ENCODE measurements at places on chromosomes 11 and 22.
A peak's percentile ranks its signal among the peaks of the same experiment; 100 is the strongest.

DNA sequence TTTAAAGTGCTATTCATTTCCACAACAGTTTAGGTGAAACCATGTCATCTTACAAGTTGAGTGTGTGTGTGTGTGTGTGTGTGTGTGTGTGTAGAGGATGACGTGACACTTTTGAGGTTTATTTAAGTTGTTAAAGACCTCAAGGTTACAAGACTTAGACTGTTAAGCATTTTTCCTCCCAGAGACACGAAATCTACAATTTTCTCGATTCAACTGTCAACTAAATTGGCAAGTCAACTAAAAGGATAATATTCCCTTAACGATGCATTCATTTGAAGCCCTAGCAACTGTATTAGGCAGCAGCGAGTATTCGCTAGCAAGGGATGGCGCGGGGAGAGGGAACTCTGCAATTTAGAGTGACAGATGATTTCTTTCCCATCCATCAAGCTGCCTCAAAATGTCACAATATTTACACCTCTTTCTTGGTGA is 17.6 kb upstream of the BDNF start:
- no peak for DNase-seq

GRCh38 chr11:6251120-6251733 is 8.4 kb upstream of the CCKBR start:
- peak; percentile 75 for DNase-seq

GRCh38 chr11:73210916-73211667 is 7.0 kb upstream of the P2RY2 start:
- no peak for DNase-seq

- DNase-seq = peak; percentile 45
Observed at GRCh38 chr11:112223121-112223520, 3.1 kb upstream of the PTS start.

- no peak for DNase-seq
Observed at GRCh38 chr11:67647471-67647870, 3.1 kb downstream of the ACY3 start.

Data from IMR-90 (cell line).